Pancreas (tissue), 10 donors: ENCODE measurements at places on chromosomes 6 and 20. TPM values are rescaled to one million over a fixed set of nuclear protein-coding genes. Genes with fewer than 3 reads are reported as not detected.

- no peak for DNase-seq
Observed at GRCh38 chr6:138498629-138499302, 528 bp downstream of the NHSL1 start.

- no peak for DNase-seq
Observed at GRCh38 chr20:55446301-55446700, 559.0 kb downstream of the CBLN4 start.

- no peak for DNase-seq
Observed at GRCh38 chr20:4147319-4147718, 132.0 kb upstream of the RNF24 start.

DNA sequence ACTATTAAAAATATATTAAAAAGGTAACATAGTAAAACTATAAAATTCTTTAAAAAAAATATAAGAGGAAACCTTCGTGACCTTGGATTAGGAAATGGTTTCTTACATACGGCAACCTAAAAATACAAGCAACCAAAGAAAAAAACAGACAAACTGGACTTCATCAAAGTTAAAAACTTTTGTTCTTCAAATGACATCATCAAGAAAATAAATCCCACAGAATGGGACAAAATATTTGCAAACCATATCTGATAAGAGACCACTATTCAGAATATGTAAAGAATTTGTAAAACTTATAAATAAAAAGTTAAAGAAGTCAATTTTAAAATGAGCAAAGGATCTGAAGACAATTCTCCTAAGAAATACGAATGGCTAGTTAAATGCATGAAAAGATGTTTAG, 110.0 kb downstream of the ATG5 start:
- no peak for DNase-seq

GRCh38 chr6:90343576-90343975, 46.9 kb upstream of the BACH2 start:
- DNase-seq, result no peak

DNA sequence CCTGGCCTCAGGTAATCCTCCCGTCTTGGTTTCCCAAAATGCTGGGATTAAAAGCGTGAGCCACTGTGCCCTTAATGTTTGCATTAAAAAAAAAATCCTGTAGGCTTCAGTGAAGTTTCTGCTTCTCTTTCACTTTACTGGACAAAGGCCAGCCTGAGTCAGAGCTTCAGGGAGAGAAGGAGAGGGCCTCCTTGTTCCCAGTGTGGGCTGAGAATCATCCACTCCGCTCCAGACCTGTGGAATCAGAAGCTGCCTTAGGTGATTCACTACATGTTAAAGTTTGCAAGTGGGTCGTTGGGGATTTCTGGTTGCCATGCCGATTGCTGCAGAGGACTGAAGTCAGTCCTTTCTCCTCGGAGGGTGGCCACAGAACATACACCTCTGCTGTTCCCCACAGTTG, 113.3 kb upstream of the EEF1E1 start:
- no peak for DNase-seq

DNA sequence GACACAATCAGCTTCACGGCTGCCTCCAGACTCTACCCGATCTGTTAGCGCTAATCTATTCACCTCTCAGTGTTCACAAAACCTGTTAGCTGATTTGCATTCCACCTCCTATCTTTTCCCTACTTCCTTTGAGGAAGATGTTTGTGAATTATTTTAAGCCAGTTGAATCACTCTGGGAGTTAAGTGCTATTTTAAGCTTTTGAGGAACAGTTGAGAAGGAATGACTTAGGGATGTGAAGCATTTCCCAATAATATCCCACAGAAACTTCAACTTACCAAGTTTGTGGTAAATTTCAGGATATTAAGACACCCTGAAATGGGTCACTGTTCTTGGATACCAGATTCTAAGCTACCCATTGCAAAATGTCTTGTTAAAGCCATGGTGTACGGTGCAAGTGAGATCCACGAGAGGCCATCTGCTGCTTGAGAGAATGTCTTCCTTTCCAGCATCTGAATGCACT, 145.2 kb upstream of the CITED2 start:
- DNase-seq, result no peak

- no peak for DNase-seq
Observed at GRCh38 chr6:118252474-118252873, 295.6 kb upstream of the PLN start.

DNA sequence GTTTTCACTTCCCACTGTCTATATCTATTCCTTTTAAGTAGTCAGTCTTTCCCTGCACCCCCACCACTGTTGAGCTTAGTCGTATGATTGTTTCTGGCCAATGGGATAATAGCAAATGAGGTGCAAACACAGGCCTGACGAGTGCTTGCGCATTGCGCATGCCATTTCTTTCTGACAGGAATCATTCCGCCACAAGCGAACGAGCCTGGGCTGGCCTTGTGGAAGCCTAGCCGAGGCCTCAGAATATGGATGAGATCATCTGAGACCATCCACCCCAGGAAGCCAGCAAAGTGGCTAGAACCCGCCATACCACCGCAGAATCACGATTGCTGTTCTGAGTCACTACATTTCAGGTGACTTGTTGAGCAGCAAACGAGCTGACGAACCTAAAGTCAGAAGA, 52.2 kb upstream of the PRL start:
- DNase-seq, result no peak

DNA sequence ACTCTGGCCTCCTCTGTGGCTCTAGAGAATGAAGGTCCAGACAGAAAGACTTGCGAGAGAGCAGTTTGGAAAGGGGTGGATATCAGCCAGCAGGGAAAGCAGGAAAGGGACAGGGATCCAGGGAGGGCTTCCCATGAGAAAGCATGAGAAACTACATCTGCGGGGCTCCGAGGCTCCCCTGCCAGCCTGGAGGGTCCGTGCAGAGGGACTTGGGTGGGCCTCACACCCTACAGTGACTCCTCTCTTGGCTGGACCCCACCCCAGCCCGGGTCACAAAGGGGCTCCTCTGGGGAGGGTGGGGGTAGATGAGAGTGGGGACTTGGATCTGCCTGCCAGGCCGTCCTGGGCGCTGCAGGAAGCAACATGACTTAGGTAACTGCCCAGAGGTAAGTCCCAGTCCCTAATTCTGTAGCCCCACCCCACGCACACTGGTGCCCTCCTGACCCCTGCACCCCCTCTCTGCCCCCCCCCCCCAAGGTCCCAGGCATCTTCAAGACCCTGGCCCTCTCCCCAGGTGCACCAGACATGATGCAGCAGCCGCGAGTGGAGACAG, at the start of gene TMEM239:
Gene TMEM239 (plus strand): TSS at position 335 of the 553 bp plus-strand sequence. CDS start 191 bp downstream, at position 526.
- DNase-seq, result peak; percentile 45

DNA sequence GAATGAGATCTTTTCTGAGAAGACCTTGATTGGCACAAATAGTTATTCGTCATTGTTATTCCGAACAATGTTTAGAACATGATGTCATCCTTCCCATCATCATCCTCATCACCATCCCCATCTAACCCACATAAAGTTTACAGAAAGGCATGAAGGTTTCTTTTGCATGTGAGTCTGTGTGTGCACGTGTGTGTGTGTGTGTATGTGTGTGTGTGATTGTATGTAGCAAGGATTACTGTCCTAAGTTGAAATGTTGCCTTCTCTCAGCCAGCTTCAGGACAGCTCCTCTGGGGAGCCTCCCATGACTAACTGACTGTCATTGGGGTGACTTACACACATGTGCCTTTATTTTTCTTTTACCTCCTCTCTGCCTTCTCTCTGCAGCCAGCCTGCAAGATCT, 113.5 kb downstream of the SLC22A3 start:
- no peak for DNase-seq

DNA sequence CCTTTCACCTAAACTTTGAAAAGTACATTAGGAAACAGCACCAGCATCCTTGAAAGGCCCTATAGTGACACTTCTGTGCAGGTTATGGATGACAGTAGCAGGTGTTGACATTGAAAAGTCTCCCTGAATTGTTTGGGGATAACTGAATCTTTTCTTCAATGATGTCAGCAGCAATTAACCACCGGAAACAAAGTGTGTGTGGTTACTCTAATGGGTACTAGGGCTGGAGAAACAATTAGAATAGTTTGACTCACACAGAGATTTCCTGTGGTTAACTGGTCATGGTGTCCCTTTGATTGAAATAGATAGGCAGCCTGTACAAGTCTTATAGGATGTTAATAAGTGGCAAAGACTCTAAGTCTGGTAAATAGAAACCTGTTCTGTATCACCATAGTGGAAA, 189.1 kb downstream of the TBX18 start:
- DNase-seq, result no peak

DNA sequence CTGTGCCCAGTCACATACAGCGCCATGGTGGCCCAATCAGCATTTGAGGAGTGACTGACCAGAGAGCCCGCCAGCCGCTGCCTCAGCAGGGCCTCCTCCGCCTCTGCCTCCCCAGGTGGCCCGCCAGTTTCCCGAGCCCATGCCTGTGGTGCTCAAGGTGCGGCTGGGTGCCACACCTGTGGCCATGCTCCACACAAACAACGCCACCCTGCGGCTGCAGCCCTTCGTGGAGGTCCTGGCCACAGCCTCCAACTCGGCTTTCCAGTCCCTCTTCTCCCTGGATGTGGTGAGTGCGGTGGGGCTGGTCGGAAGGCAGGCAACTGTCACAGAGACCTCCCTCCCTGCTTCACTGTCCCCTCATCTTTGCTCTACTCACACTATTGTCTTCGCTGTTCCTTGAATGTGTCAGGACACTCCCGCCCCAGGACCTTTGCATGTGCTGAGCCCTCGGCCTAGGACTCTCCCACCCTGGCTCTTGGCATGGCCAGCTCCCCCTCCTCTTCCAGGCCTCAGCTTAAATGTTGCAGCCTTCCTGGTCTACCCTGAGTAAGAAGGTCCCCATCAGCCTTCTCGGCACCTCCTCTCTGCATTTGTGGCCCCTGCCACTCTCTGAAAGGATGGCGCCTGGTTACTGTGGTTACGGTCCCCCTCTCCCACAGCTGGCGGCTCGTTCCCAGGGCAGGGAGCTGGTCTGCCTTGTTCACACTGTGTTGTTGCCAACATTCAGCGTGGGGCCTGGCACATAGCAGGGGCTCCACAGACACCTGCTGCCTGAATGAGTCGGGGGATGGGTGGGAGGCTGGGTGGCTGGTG, 11.8 kb upstream of the BPIFB6 start:
- DNase-seq, result no peak

DNA sequence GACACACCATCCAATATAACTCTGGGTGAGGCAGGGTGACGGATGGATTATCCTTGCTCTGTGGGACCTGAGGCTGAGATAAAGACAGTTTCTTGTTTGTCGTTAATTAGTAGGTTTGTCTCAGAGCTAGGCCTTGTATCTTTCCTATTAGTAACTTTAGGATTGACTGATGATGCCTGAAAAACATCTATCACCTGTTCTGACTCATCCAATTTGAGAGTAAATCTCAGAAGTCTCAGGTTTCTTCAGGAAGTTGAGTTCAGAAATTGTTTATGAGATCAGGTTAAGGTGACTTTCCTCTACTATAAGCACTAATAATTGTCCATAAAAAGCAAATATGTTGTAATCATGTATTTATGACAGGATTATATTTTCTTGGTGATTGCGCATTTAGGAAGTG, 129.5 kb upstream of the SUPT3H start:
- DNase-seq, result no peak

Gene GJA10
- not detected for total RNA-seq

Gene ADAM33
- 5.7 TPM for total RNA-seq

Gene LPA
- 0.51 TPM for total RNA-seq

Gene MCUR1
- total RNA-seq, result 10.7 TPM

Gene MYLK4
- total RNA-seq, result 0.87 TPM

Gene OCSTAMP
- not detected for total RNA-seq

Gene HMGN3
- 46.8 TPM for total RNA-seq
